ENCODE measurements at places on chromosomes 11 and 22. TPM values are rescaled to one million over a fixed set of nuclear protein-coding genes. Genes with fewer than 3 reads are reported as not detected.

Gene UCP3
- 6.3 TPM for polyA plus RNA-seq

- H3K27me3 ChIP-seq, result no peaks in the 10 kb centered on the region
- no peaks in the 10 kb centered on the region for H3K36me3 ChIP-seq
- H3K4me1 ChIP-seq, result no peaks in the 10 kb centered on the region
- H3K27ac ChIP-seq, result no peak overlapping the region
- no peak overlapping the region for H3K4me3 ChIP-seq
Measured at GRCh38 chr11:116882386-116882785, 45.0 kb upstream of the APOA1 start.

- H3K4me1 ChIP-seq, result no peaks in the 10 kb centered on the region
- no peak overlapping the region for H3K4me3 ChIP-seq
- no peak for DNase-seq
Measured at GRCh38 chr11:44446996-44447771, 118.3 kb upstream of the CD82 start.

DNA sequence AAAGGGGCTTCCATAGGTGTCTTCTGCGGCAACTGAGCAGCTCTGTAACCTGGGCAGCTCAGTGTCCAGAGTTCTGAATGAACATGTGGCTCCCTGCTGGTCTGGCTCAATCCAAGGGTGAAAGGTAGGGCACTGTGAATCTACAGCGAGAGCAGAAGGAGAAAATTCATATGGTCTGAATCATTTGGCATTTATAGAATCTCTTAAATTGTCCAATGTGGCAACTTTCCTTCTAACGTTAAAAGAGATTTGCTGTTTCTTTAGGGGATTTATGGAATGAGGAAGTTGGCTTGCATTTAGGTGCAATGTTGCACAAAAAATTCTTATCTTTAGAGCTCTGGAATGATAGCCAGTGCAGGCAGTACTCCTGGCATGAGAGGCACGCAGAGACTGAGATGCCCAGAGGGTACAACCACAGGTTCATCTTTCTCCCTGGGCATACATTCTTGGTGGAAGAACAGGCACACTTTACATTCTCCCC, 17.0 kb downstream of the ATXN10 start:
- no peaks in the 10 kb centered on the region for H3K27me3 ChIP-seq
- DNase-seq, result peak; percentile 41
- peaks cover 19% of the 10 kb centered on the region for H3K36me3 ChIP-seq
- H3K4me1 ChIP-seq, result peaks cover 61% of the 10 kb centered on the region

GRCh38 chr22:30932661-30933060, 35.9 kb downstream of the MORC2 start:
- DNase-seq, result no peak
- no peak overlapping the region for H3K27ac ChIP-seq
- H3K4me1 ChIP-seq, result no peaks in the 10 kb centered on the region
- peaks cover 98% of the 10 kb centered on the region for H3K36me3 ChIP-seq

GRCh38 chr11:126317432-126317755, 13.5 kb downstream of the DCPS start:
- no peaks in the 10 kb centered on the region for H3K36me3 ChIP-seq
- no peak for DNase-seq
- H3K27ac ChIP-seq, result peak overlapping the region; percentile 81
- no peaks in the 10 kb centered on the region for H3K27me3 ChIP-seq
